EL (cell line): ENCODE measurements at places on chromosomes 5 and 9.

- DNase-seq: peak; percentile 84
These were observed 41.3 kb upstream of the FOXE1 start for GRCh38 chr9:97811533-97812246.

GRCh38 chr5:134982230-134982629, 14.5 kb downstream of the CATSPER3 start:
- DNase-seq: no peak

DNA sequence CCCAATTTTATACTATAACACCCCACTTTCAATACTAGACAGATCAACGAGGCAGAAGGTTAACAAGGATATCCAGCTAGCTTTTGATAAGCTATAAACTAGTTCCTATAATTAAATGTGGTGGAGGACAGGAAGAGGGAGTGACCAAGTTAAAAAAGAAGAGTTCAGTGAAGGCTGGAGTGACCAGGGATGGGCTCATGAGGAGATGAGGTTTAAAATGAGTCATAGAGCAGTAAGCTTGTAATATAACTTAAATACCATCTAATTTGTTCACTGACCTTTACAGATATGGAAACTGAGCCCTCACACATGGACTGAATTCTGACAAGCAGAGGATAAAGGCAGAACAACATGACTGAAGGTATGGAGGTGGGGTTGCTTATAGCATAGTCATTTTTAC, 284.5 kb downstream of the SPATA31D1 start:
- peak; percentile 64 for DNase-seq

DNA sequence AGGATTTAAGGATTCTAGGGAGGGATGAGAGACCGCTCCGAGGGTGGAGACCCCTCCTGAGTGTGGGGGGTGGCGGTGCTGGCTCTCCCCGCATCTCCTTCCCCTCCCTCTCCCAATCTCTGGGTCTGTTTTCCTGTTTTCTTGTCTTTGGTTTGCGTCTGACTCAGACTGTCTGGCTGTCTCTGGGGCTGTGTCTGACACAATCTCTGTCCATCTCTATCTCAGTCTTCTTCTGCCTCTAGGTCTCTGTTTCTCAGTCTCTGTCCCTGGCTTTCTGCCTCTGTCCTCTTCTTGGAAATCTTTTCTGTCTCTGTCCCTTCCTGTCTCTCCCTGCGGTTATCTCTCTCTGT, 196 bp upstream of the GRM6 start:
- no peak for DNase-seq

DNA sequence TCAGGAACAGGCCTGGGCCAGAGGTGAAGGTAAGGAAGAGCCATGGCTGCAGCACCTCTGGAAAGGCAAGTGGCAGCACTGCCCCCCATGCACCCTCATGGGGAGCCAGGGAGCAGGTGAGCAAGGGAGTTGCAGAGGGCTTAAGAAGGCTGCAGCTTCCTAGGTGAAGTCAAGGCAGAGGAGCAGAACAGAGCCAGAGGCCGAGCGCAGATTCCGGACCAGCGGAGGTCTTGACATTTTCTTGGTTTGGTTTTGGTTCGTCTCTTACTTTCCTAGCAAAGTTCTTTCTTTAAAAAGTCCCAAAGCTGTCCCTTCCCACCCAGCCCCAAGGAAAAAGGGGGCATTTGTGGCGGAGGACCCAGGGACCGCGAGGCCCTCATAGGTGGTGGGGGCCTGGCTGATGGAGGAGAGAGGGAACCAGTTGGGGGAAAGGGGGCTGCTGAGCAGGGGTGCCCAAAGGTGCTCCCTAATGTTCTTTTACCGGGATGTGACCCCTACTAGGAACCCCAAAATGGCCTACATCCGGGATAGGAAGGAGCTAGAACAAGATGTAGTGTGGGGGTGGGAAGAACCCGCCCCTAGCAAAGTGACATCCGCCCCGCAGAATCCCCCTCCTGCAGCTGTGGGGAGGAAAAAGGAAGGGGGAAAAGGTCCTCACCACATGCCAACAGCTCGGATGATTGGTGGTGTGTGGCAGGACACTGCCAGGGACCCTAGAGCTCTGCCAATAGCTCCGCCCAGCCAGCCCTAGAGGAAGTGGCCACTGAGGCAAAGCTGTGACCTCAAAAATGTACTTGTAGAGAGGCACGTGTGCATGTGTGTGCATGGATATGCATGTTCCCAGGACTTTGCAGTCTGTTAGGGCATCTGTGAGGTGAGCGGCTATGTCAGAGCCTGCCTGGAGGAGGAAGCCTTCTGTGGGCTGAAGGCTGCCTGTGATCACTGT, 914 bp upstream of the CD72 start:
- no peak for DNase-seq

- no peak for DNase-seq
These were observed 513.7 kb downstream of the CDK5RAP2 start for GRCh38 chr9:120066315-120066714.

GRCh38 chr9:121636341-121636865, 15.0 kb upstream of the DAB2IP start:
- no peak for DNase-seq

DNA sequence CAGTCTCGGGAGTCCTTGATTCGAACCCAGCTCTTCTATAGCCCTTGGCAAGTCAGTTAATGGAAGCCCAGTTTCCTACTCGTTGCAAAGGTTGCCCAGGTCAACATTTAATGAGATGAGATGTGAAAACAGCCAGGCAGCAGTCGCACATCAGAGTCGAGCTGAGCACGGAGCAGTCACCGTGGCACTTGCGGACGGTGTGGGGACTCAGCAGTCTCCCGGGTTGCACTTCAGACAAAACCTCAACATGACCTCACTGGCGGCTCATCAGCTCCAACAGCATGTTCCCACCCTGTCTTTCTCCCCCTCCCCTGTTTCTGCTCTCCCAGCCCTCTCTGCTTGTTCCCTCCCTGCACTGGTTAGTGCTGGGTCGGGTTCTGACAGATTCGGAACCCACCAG, 35.8 kb downstream of the UBE2QL1 start:
- no peak for DNase-seq

DNA sequence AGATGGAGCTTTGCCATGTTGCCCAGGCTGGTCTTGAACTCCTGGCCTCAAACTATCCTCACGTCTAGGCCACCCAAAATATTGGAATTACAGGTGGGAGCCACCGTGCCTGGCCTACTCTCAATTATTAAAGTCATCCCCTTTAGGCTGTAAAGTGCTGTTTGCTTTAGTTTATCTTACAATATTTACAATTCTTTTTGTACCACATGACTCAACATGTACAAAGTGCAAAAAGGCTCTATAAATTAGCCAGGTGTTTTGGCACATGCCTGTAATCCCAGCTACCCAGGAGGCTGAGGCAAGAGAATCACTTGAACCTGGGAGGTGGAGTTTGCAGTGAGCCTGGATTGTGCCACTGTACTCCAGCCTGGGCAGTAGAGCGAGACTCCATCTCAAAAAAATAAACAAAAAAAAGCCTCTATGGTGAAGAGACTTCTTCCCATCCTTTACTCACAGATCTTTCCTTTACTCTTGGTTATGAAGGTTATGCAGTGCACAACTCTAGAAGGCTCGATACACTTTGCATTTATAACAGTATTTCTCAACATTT, 28.5 kb upstream of the MLLT3 start:
- no peak for DNase-seq

DNA sequence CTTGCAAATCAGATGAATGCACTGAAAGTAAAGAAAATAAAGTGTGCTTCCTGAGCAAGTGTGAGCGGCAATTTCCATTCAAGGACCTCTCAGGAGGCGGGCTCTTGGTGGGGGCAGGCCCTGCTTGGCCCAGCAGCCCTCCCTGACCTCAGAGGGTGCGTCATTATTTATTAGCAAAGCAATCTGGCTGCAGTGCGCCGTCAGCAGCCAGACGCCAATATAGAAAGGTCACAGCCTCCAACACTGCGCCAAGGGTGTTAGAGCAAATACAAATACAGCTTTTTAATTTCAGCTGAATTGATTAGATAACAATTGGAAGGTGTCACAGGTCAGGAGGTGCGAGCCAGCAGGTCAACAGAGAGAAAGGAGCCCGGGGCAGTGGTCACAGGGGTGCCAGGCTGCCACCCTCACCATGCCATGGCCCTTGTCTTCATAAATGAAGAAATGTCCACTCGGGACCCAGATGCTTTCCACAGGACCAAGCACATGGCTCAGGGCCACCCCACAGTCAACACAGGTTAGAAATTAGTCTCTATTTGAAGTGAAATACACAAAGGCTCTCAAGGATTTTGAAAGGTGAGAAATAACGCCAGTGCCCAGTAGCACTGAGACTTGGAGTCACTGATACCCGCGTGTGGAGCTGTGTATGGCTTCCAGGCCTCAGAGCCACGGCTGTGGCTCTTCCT, 309.8 kb downstream of the IRX2 start:
- no peak for DNase-seq

DNA sequence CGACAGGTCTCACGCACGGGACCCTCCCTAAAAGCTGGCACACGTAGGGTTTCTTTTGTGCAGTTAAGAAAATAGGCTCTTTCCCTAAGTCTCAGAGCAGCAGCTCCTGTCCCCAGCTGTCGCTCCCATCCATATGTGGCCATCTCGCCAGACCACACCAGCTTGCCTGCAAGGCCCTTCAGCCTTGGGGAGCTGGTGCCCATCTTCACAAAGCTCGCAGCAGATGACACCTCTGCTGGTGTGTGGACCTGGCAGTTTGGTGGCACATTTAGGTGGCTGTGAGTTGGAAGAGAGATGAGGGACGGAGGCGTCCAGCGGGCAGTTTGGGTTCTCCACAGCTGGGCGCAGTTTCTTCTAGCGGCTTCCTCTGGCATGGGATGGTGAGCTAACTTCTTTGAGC, 239.0 kb downstream of the FANCC start:
- no peak for DNase-seq

DNA sequence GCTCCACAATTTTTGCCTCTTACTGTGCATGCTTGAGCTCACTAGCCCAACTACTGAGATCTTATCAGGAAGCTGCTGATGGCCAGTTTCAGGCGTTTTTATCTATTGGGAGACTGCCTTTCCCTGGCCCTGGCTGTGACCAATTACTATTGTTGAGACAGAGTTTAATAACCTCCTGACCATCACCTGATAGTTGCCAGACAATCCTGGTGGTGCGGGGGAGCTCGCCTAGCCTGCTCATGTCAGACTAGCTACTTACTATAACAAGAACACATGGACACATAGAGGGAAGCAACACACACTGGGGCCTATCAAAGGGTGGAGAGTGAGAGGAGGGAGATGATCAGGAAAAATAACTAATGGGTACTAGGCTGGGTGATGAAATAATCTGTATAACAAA, 13.0 kb upstream of the OXCT1 start:
- no peak for DNase-seq

- no peak for DNase-seq
These were observed 533.6 kb downstream of the BNC2 start for GRCh38 chr9:16336833-16337232.
